Activated gamma-delta T cell treated with anti-CD3 and anti-CD28 coated beads, Interleukin-2, amount 50 U/mL, for 16 hours (primary cell): ENCODE measurements at places on chromosomes 1 and 21.

GRCh38 chr21:27475363-27475955, 508.6 kb upstream of the ADAMTS5 start:
- no peak for DNase-seq

- DNase-seq: no peak
Observed at GRCh38 chr1:235892202-235892601, 25.5 kb upstream of the LYST start.

DNA sequence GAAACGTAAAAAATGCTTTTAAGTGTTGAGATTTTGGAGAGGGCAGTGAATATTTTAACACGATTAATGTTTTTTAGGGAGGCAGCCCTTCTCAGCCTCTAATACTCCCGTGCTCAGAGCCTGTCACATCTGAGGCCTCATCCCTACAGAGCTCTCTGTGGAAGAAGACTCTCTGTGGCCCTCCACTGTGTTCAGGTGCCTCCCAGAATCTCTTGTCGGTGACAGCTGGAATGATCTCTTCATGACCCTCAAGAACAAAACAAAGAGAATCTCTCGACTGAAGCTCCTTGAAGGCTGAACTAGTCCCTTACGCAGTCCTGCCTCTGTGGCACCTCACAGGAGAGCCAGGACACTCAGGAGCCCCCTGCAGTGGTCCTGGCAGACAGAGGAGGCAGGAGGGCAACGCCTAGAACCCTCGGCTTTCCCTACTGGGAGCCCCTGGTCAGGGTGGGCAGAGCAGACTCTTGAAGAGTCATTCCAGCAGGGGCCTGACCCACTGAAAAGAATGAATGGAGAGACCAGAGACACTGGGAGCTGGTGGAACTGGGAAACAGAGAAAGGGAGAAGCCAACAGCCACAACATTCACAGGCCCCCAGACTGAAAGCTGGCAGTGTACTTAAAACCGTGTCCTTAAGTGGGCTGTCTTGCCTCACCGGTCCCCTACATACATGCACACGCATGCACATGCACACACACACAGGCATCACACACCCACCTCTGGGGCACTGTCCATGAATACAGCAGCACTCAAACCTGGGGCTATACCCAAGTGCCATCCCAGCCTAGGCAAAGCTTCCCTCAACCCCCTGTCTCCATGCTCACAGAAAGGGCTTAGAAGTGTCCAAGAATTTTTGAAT, 67.5 kb upstream of the ANGPTL1 start:
- no peak for DNase-seq

DNA sequence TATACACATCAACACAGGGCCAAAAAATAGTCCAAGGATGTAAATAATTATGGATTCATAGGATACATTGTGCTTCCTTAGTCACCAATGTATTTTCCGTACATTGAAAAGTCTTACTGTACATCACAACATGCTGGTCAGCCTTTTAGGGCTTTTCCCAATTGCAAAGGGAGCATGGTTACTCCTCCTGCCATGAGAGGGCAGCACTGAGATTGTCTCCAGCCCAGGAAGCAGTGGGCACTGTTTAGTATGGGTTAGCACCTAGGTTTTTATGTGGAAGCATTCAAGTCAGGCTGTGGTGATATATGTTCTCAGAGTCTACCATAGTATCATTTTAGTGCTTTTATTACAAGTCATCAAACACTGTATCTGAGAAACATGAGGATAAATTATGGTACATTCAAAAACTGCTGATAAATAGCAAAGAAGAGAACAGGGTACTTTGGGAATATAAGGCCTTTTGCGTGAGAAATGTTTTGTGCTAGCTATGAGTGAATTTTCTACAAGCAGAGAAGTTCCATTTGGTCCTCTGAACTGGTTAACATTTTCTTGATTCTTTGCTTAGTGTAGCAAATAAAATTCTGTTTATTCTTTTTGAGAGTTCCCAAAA, 34.0 kb downstream of the ST6GALNAC5 start:
- no peak for DNase-seq

DNA sequence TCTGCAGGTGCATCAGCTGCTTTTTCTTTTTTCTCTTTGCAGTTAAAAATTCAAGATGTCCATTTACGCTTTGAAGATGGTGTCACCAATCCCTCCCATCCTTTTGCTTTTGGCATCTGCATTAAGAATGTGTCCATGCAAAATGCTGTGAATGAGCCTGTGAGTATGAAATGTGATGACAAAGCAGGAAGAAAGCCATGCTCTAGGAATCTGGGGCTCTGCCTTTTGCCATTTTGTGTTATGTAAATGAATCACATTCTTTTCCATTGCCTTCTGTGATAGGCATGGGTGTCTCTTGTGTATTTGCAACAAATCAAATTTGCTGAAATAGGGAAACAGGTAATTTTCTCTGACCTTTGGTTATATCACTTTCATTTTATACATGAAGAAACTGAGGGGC, 19.4 kb downstream of the VPS13D start:
- no peak for DNase-seq

DNA sequence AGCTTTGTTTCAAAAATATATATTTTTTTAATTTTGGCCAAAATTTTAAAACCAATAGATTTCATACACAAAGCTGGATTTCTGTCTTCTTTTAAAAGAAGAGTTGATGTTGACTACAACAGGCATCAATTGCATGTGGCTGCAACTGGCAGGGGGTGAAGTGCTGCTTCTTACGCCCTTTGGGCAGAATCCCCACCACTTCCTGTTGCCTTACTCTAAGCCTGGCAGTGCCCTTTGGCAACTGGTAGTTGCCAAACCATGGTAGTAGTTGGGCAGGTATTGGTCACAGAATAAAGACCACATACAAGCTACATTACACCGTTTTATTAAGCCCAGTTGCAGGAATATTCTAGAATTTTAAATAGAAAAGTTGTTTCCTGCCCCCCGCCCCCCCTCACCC, 17.0 kb downstream of the LAMC2 start:
- no peak for DNase-seq

- DNase-seq: no peak
Observed at GRCh38 chr1:218931324-218931723, 242.4 kb upstream of the LYPLAL1 start.

- DNase-seq: no peak
Observed at GRCh38 chr1:61300899-61301298, 218.5 kb downstream of the NFIA start.

- DNase-seq: no peak
Observed at GRCh38 chr1:206702803-206703202, 18.1 kb downstream of the MAPKAPK2 start.

DNA sequence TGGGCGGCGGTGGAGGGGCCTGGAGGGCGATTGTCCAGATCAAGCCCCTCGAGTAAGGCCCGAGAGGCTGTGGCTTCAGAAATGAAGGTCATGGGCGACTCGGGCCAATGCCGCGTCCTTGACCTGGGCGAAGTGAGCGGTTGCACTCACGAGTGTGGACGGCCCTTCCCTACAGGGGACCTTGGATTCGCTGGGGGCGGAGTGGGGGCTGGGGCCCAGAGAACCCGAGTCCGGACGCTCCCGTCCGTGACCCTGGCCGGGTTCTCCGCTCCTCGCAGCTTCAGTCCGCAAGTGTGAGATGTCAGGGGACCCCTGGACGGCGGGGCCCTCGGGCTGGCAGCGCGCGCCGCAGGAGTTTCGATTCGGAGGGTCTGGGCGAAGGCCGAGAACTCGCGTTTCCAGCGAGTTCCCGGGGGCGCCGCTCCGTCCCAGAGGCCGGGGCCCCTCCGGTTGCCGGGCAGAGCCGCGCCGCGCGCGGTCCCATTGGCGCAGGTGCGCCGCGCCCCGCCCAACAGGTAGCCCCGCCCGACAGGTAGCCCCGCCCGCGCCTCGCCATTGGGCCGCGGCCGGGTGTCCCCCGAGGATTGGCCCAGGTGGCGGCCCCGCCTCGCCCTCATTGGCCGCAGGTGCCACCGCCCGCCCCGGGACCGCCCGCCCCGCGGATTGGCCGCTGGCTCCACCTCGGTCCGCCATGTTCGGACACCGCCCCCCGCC, at the start of gene PRKCZ:
PRKCZ (plus strand) TSS at position 694 of the 714 bp plus-strand sequence. CDS start 220 bp downstream, outside the sequence.
- DNase-seq: peak; percentile 93

- no peak for DNase-seq
Observed at GRCh38 chr1:172411791-172412338, 8.6 kb upstream of the C1orf105 start.

- no peak for DNase-seq
Observed at GRCh38 chr1:161081519-161081918, 7.8 kb downstream of the NECTIN4 start.

DNA sequence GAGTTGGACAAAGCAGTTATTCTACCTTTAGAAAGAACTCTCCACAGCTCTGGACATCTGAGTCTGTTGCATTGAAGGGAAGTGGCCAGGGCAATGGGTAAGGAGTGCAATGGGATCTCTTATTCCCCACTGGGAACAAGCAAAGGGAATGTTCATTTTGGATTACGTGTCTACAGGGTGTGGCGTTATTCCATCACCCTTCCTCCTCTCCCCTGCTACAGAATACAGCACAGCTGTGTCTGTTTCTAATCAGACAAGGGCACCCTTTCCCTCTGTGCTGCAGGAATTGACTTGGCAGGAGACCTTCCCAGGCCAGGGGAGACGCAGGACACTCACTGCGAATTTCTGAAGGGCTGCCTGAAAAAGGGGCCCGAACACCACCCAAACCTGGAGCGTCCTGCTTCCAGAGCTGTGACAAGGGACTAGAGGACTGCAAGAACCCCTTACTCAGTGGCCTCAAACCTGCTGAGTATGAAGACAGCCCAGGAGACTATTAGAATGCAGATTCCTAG, 163.6 kb upstream of the RAB4A start:
- DNase-seq: no peak

DNA sequence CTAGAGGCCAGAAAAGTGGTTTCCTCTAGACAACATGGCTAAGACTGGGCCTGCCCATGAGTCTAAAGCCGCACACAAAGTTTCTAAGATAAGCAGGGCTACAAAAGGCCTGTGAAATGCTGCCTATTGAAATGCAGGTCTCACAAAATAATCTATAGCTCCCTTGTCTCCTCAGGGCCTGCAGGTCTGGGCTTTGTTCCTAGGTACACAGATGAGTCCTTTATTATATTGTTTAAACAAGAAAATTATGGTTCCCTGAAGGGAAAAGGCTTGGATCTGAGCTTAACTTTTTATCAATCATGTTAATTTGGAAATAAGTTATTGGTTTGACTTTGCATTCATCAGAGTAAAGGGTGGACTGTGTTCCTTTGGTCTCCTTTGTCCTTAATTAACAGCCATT, 413.4 kb upstream of the BEND5 start:
- DNase-seq: no peak

- DNase-seq: no peak
Observed at GRCh38 chr1:93255222-93256079, 74.9 kb downstream of the CCDC18 start.

GRCh38 chr1:203038217-203038741, 12.0 kb downstream of the PPFIA4 start:
- no peak for DNase-seq

GRCh38 chr1:181080556-181080955, 7.9 kb upstream of the IER5 start:
- no peak for DNase-seq

- no peak for DNase-seq
Observed at GRCh38 chr1:2132222-2133038, 62.1 kb downstream of the FAAP20 start.

- DNase-seq: no peak
Observed at GRCh38 chr1:23083714-23084480, 64.6 kb downstream of the KDM1A start.
